ENCODE measurements at places on chromosomes 4 and X.
A peak's percentile ranks its signal among the peaks of the same experiment; 100 is the strongest.

- DNase-seq: no peak
Observed at GRCh38 chrX:20313899-20314298, 47.2 kb upstream of the RPS6KA3 start.

DNA sequence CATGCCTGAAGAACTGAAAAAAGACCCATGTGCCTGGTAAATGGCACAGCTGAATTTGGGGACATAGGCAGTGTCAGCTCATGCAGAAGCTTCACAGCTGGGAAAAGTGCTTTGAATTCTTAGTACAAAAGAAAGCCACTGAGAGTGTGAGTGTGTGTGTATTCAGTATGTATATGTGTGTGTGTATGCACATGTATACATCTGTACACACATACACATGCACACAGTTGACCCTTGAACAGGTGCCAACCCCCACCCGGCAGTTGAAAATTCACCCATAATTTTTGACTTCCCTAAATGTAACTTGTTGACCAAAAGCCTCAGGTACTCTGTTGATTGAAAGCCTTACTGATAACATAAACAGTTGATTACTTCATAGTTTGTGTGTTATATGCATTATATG, 49.5 kb upstream of the ENPP6 start:
- DNase-seq: no peak

DNA sequence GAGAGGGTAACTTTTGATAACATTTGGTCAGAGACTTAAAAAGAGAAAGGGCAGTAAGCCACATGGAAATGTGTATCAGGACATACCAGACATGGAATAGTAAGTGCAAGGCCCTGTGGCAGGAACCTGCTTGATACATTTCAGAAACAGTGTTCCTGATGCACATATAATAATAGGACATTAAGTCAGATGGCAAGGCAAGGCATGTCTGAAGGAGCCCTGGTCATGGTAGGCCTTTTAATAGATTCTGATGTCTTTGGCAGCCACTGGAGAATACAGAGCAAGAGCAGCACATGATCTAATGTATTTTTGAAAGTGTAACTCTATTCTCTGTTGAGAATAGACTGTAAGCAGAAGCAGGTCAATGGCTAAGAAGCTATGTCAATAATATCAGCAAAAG, 279.7 kb downstream of the CAMK2D start:
- no peak for DNase-seq

GRCh38 chr4:147620315-147620714, 3.1 kb downstream of the TMEM184C start:
- DNase-seq: no peak

DNA sequence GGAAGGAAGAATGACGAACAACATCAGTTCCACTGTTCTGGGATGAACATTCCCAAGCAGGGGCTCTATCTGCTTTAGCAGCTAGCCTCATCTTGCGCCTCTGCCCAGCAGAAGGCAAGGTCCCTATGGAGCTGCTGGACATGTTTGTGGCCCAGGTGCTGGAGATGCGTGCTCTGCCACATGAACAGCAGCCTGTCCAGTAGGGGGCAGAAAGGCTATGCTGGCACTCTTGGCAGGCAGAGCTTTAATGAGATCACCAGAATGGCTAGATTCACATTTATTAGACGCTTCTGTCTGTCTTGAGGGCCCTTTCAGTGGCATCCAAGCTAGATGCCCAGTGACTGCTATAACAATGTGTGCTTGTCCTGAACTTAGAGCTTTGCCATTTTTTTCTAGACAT, 1826.0 kb downstream of the STIM2 start:
- peak; percentile 13 for DNase-seq
